ENCODE measurements at places on chromosomes 7 and 10.

DNA sequence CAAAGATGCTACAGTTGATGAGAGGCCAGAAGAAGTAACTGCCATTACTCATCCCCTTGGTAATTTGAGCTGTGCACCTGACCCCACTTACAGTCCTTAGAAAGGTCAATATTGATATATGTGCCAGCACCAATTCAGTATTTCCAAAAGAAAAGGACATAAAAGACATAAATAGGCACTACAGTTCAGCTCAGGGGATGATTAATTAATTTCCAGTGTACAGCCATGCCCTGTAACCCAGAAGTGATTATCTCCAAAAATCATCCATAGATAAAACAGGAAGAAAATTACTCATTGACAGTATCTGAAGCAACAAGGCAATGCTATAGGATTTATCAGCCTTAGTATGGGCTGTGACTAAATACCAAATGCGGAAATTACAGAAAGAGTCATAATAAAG lies 82.4 kb downstream of the PHYHIPL start:
- DNase-seq: no peak

- no peak for DNase-seq
Observed at GRCh38 chr10:99673492-99673891, 14.2 kb downstream of the ENTPD7 start.

DNA sequence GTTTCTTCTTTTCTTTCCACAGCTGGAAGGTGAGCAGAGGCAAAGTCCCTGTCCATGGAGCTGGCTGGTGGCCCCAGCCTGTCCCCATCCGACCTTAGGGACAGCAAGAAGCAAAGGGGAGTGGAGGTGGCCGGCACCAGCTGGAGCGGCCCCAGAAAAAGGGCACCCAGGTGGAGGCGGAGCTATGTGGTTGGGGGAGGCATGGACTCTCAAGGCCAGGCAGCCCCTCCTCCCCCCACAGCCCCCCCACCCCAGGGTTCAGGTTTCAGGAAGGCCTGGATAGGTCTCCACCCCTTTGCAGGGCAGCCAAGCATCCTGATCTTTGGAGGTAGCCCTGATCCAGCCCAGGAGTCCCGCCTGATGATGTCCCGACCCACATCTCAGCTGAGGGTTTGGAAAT lies at the start of gene SSC4D:
TSS of gene SSC4D (minus strand) at position 161 of the 400 bp plus-strand sequence. CDS start 5,258 bp downstream, outside the sequence.
- DNase-seq: no peak

- DNase-seq: no peak
Observed at GRCh38 chr7:107998660-107999480, 4.1 kb downstream of the LAMB1 start.

- no peak for DNase-seq
Observed at GRCh38 chr7:45036317-45036716, 36.3 kb downstream of the CCM2 start.

GRCh38 chr10:117170244-117170643 lies 27.0 kb upstream of the KCNK18 start:
- no peak for DNase-seq

DNA sequence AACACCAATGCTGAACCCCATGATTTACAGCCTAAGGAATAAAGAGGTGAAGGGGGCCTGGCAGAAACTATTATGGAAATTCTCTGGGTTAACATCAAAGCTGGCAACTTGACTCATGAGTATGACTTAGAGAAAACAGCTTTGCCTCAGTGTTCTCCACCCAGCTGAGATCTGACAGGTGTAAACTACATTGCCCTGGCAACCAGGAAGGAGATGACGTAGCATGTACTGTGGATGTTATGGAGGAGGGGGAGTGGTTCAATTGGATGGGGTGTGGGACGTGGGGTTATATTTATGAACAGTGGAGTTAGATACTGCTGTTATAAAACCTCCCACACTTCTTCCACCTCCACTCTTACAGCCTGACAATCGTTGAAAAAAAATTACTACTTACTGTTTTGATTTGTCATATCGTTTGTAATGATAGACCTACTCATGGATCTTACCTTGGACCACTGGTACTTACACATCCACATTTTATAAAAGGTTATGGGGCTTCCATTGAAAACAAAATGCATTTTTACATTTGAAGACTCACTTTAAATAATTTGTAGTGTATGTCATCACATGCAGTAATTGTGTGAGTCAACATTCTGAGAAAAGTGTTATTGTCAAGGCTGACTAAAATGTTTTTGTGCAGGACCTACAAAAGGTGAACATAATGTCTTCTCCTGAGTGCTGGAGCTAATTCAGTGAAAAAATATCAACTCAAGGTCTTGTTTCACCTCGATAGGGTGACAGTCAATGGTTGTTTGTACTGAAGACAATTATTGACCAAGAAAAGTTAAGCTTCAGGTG lies 6.4 kb downstream of the OR2F1 start:
- DNase-seq: no peak

DNA sequence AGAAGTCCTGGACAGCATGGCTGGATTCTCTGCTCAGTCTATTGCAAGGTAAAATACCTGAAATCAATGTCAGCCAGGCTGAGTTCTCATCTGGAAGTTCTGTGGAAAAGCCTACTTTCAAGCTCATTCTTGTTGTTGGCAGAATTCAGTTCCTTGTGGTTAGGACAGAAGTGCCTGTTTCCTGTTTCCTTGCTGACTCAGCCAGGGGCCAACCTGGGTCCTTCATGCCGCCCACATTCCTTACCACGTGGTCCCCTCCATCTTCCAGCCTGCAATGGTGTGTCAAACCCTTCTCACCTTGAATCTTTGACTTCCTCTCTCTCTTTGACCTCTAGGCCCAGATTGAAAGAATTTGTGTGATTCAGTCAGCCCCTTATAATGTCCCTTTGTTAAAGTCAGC lies 197.1 kb upstream of the STK17A start:
- no peak for DNase-seq

GRCh38 chr10:44071479-44071878 lies 313.4 kb downstream of the CXCL12 start:
- no peak for DNase-seq

- DNase-seq: peak; percentile 3
Observed at GRCh38 chr7:123823898-123824753, 20.8 kb upstream of the HYAL4 start.

GRCh38 chr10:23396695-23397094 lies 42.2 kb upstream of the OTUD1 start:
- DNase-seq: no peak

DNA sequence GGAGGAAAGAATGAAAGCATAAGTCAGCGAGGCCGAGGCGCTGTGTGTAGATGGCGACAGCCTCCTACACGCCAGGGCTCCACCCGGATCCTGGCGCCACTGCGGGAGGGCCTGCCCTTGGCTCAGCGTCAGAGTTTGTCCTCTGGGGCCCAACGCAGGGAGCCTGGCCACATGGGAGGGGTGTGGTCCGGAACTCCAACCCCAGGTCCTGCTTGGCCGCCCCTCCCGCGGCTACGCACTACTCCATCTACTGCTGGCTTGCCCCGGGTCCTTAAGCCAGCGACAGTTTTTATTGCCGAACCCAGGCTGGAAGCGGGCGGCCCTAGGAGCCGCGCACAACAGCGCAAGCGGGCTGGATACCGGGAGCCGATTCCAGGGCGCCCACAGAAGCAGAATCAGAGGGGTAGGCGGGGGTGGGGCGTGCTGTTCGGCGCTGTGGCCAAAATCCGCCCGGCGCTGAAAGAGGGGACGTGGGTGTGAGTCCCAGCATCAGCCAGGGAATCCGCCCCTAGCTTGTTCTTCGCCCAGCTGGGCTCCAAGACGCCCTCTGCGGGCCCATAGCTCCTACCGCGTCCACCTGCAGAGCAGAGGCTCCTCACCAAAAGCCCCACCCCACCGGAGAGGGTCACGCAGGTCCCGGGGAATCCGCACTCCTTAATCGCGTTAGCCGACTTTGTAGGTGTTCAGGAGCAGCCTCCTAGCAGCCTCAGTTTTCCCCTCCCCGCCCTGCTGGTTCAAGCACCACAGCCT lies 4.5 kb downstream of the KAZALD1 start:
- DNase-seq: peak; percentile 60

DNA sequence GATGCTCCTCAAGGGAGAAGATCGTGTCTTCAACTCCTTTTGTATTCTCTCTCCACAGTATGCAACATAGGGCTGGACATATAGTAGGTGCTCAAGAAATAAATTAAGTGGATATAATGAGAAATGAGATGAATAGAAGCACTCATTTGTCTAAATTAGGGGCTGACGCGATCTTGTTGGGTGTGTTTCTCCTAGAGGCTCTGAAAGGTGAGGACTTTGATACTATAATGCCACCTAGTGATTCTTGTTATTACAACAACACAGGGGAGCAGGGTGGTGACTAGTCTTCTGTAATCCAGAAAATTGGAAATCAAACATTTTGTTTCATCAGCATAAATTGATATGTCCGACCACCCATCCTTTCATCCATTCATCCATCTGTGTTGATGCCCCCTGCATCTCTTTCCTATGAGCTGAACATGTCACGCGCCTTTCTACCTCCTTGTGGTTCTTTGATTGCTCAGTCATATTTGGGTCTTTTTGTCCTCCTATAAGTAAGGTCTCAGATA lies 3.5 kb upstream of the CFAP58 start:
- DNase-seq: peak; percentile 76

DNA sequence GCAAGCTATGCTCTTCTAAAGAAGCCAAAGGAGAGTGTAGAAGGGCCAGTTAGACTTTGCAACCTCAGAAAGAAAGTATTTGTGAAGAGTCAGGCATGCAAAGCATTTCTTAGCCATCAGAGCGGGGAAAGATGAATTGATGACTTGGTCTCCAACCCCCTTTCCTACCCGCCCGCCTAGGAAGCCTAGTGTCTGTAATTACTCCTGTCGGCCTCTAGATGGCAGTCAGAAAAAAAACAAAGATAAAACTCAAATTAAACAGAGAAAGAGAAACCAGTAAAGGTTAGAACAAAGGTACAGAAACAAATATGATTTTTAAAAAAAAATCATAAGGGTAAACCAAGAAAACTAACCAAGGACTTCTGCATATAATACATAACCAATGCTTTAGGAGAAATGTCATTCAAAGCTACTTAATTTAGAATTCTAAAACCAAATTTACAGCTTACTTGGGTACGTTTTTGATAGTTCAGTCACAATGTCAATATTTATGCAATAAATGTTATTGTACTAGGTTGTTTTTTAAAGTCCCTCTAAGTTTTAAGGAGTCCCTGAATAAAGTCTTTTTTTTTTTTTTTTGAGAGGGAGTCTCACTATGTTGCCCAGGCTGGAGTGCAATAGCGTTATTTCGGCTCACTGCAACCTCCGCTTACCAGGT lies 97.6 kb downstream of the LYZL1 start:
- DNase-seq: peak; percentile 50

DNA sequence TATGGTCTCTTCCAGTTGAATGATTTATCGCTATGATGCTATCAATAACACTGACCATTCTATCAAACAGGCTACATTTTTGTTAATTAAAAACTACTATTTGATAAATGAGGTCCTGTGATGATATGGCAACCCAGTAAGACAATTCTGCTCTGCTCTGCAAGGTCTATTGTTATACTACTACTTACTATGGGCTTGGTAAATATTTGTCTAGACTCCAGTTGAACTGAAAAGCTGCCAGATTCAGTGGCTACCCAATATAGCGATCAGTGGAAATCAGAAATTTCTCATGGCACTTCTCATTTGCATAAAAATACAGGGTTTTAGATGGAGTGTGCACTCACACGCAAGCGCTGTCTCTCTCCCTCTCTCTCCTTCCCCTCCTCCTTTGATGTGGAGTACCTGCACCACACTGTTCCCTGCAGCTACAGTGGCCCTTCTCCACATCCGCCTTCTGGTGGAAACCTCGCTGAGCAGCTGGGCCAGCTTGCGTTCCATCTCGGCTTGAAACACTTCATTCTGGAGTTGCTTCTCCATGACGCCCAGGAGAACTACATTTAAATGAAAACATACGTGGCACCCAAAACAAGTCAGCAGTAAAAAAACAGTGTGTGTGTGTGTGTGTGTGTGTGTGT lies 77.9 kb downstream of the KIAA1549 start:
- DNase-seq: peak; percentile 76

DNA sequence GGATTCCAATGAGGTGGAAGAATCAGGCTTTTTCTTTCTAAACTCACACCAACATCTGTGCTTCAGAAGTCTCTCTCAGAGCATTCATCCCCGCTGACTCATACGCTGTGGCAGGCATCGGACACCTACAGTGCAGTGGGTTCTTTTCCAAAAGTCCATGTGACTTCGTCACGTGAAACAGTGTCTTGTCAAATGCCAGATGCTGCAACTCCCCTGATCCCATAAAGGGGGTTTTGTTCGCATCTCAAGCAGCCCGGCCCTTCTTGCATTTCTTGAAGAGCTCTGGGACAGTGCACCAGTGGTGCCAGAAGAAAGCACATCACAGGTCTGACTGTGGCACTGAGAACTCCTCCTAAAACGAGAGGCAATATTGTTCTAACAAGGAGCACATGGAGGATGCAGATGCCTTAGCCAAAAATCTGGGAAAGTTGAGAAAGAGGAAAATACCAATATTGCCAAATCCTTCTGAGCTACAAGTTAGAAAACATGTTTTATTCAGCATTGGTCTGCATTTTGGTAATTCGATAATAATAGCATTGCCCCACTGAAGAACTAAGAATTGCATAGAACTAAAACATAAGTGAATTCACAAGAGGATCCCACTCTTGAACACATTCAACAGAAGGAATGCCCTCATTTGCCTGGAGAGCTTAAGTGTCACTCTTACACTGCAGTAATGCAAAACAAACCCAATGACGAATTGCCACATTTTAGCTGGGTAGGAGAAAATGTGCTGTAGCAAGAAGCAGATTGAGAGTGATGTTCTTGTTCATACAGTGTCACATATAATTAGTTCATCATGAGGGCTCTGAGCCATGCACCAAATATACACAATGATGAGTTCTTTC lies 204.4 kb downstream of the CXCL12 start:
- DNase-seq: no peak

GRCh38 chr7:150879345-150879744 lies 27.0 kb downstream of the AOC1 start:
- no peak for DNase-seq

DNA sequence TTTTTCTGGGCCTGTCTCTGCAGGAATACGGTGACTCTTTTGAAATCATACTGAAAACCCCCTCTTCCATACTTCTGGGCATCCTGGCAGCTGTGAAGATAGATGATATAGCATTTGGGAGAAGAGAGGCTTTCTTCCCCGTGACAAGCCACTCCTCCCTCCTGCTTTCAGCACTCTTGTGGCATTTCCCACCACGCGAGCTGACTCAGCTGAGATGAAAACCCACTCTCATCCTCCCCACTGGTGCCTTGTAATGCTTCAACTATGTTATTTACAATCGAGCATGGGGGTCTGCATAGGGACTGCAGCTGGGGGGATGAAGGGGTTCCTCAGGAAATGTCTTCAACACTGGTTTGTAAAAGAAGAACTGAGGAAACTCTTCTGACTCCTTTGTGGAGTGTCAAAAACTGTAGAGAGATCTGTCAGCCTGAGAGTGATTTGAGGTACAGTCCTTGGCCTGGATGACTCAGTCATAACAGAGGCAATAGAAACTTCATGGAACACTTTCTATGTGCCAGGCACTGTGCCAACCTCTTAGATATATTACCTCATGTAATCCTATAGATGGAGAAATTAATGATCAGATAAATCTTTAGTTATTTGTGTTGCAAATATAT lies 1.7 kb upstream of the TBATA start:
- no peak for DNase-seq

GRCh38 chr7:85215098-85215497 lies 28.2 kb upstream of the SEMA3D start:
- DNase-seq: no peak

- no peak for DNase-seq
Observed at GRCh38 chr10:33098951-33099663, 141.1 kb upstream of the ITGB1 start.

GRCh38 chr10:44703241-44704155 lies 207.6 kb upstream of the TMEM72 start:
- DNase-seq: no peak

Data from CD4-positive, alpha-beta T cell treated with Interleukin-12 subunit alpha and Interleukin-12 subunit beta, for 1 hour (primary cell).